ENCODE measurements at places on chromosomes 5 and 9.

GRCh38 chr9:89839449-89839848 lies 234.6 kb downstream of the GADD45G start:
- DNase-seq: no peak

- no peak for DNase-seq
Measured at GRCh38 chr9:71764891-71765290, 3.4 kb downstream of the CEMIP2 start.

DNA sequence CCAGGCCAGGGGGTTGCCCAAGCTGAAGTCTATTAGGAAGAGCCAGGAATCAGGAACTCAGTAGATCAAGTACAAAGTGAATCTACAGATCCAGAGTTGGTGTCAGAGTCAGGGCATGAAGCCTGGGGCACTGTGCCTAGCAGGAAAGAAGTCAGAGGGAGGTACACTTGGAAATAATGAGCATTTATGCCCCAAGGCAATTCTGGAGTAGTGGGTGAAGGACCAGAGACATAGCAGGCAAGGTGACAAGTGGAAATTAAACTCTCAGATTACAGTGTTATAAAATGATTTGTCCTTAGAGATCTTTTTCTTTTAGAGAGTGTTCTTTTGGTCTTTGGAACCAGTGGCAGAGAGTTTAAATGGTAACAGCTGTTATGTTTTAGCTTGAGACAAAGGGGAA lies 138.0 kb downstream of the ADAMTSL1 start:
- no peak for DNase-seq

DNA sequence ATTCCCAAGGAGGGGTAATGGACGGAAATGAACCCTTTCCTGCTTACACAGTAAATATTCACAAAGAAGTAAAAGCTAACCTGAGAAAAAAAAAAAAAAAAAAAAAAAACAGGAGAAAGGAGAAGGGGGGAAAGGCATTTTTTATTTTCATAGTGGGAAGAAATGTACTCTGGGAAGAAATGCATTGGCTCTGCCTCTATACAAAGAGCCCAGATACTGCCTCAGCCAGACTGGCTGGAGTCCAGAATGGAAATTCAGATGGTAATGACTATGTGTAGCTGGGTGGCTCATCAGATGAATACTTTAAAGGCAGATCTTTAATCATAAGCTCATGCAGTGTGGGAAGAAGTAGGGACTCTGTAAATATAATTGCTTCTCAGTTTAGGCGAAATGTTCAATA lies 124.9 kb upstream of the ZNF608 start:
- peak; percentile 32 for DNase-seq

DNA sequence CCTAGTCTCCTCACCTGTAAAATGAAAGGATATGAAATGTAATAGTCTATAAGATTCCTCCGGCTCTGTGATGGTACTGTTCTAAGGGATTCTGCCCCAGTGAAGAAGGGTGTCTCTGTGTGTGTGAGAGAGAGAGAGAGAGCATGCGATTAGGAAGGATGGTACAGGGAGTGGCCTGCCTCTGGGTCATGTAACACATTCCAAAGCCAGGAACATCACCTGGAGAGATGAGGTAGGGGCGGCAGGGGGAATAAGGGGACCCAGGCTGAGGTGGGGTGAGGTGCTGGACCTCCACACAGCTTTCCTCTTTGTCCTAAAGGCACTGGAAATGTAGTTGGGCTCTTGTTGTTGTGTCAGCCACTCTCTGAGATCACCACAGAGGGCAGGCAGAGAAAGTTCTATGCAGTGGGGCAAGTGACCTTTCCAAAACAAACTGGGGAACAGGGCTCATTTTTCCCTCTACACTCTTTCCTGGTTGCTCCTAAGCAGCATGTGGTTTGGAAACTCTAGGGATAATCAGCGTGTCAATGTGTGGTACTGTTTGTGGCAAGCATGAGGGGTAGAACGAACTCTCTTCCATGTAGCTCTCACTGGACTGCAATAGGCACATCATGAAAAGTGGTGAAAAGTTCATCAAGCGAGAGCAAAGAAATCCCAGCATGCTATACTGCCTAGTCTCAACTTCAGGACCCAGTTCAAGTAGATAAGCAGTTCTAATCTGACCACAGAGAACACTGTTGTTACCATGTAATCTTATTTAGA lies 65.0 kb downstream of the SEMA6A start:
- DNase-seq: no peak

GRCh38 chr5:65663804-65664521 lies 39.1 kb downstream of the SHLD3 start:
- peak; percentile 43 for DNase-seq

DNA sequence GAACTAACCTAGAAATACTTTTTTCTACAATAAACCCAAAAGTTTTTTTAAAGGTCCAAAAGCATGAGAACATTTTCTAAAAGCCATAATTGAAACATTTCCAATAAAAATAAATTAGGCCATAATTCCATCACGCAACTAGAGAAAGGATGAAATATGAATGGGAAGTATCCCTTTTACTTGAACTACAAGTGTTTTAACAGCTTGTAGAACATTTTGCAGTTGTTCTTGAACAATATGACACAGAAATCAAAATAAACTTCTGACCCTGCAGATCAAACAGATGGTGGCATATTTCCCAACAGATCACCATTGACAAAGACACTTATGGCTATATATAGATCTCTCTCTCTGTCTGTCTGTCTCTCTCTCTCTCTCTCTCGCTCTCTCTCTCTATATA lies 624.4 kb downstream of the PSAT1 start:
- no peak for DNase-seq

DNA sequence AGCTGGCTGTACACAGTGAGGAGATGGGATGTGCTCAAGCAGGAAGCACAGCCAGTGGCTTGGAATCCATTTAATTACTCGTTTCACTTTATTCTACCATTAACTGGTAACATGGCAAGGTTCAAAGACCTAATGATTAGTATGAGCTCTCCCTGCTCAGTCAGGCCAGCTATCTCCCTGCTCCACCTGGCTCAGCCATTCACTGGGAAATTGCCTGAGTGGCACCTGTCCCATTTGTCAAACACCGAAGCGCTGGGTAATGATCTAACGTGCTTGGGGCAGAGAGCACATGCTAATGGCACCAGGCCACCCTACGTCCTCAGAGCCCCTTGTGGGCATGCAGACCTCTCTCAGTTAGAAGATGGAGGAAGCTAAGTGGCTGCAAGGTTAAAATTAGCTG lies 162.2 kb downstream of the TTLL11 start:
- no peak for DNase-seq

DNA sequence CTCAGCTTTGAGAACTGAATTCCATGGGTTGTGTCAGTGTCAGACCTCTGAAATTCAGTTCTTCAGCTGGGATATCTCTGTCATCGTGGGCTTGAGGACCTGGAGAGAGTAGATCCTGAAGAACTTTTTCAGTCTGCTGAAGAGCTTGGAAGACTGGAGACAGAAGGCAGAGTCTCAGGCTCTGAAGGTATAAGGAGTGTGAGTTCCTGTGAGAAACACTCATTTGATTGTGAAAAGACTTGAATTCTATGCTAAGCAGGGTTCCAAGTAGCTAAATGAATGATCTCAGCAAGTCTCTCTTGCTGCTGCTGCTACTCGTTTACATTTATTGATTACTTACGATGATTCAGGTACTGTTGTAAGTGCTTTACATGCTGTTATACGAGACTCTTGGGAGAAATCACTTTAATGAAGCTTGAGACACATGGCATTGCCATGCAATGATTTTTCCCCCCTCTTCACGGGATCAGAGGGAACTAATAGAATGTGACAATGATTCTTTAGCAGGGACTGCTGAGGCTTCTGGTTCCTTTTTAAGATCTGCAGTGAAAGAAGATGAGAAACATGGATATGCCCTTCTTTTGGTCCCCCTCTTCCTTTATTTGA lies 63.8 kb downstream of the PTTG1 start:
- DNase-seq: no peak

DNA sequence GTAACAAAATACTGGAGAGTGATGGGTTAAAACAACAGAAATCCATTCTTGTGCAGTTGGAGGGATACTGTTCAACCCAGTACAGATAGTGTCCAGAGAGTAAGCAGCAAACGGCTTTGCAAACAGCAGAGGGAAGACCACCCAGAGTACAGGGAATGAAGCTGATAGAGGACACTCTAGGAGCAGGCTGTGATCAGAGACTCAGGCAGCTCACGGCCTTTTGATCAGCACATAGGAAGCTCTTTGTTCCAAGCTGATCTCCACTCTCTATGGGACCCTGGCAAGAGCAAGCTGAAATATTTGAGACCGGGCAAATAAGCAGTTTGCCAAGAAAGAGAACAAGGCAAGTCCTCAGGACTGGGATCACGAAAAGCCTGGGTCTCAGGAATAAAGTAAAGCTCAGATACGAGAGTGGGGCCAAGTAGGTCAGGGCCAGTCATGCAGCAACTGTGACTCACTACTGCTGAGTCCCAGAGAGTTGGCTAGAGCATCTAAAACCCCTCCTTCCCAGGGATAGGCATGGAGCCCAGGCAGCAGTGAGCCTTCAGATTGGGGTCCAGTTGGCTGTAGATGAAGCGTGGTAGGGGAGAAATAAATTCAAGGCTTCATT lies 52.4 kb downstream of the MELK start:
- peak; percentile 71 for DNase-seq
